ENCODE measurements at places on chromosomes 1 and 21.

GRCh38 chr1:44220001-44220751, 6.9 kb downstream of the DMAP1 start:
- DNase-seq, result no peak

- DNase-seq, result no peak
These were observed at the start of gene RNF223 for GRCh38 chr1:1073743-1074587. TSS of gene RNF223 (minus strand) at chr1:1074306. CDS start at chr1:1072566, 1,740 bp downstream.

GRCh38 chr1:9537863-9538668, 1.2 kb upstream of the SLC25A33 start:
- no peak for DNase-seq

- no peak for DNase-seq
These were observed 53.0 kb upstream of the ADORA3 start for GRCh38 chr1:111556325-111557037.

- DNase-seq, result no peak
These were observed 54.4 kb upstream of the NEK7 start for GRCh38 chr1:198102454-198102827.

DNA sequence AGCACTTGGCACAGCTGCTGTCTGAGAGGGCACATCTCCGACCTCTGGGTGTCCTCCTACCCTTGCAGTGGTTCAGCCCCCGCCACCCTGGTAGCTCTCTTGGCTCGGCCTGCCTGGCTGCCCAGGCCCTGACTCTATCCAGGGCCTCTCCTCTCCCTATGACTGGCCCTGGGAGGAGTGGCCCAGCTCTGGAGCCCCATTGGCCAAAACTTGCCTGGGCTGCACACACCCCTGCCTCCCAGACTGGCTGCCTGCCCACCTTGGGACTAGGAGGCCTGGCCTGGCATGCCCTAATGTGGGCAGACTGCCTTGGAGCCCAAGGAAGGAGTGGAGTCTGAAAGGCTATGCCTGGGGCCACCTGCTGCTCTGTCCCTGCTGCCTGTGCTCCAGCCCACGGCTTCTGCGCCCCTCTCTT, 33.6 kb downstream of the ACOT11 start:
- peak; percentile 98 for DNase-seq

GRCh38 chr1:21550866-21551475, 41.7 kb downstream of the ALPL start:
- DNase-seq, result no peak

DNA sequence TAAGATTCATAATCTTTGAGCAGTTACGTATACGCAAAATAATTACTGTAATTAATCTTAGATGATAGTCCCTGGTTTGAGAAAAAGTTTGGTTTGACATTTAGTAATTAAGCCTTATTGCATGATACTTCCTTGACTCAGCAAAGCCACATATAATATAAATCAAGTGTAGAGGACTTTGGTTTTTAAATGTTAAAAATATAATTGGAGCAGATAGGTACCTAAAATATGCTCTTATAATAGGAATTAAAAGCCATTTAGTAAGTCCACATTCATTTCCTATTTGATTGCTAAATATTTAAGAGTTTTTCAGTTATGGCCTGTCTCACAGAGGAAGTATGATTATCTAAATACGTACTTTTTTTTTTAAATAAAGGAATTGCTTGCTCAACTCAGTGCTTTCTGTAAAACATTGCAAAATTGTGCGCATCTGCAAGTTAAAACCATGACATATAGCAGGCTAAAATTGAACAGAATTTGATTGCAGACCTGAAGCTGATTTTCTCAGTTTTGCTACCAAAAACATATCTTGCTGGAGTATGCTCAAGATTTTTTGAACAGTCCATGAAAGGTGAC, 20.4 kb downstream of the RPE65 start:
- no peak for DNase-seq

- no peak for DNase-seq
These were observed 49.7 kb upstream of the DISP3 start for GRCh38 chr1:11429226-11429625.

- DNase-seq, result no peak
These were observed 21.5 kb upstream of the FAM43B start for GRCh38 chr1:20530901-20531300.

DNA sequence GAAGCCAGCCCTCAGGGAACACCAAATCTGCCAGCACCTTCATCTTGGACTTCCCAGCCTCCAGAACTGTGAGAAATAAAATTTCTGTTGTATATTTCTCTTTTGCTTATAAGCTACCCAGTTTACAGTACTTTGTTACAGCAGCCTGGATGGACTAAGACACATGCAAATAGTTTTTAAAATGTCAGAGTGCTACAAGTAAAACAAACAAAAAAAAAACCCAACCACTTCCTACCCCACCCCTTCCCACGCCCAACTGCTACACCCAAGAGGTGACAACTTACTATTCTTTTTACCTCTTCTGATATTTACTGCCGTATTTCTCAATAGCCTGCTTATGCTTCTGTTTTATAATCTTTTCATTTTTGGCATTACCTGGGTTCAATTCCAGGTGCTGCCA, 8.6 kb upstream of the SPSB1 start:
- no peak for DNase-seq

DNA sequence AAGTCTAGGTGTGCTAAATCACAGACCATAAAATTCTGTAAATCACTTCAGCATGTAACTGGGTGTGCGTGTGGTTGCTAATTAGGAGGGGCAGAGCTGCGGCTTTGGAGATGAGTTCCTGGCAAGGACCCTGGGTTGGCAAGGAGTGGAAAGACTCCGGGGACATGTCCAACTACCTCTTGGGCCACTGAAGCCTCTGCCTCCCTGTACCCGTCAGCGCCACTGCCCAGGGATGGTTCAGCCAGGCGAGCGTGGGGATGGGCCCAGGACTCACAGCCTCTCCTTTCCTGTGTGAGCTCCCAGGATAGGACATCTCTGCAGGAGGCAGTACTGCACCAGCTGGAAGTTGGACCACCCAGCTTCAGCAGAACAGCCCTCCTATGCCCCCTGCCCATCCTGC, 386.4 kb upstream of the VAMP3 start:
- no peak for DNase-seq

- no peak for DNase-seq
These were observed 59.9 kb downstream of the SYT6 start for GRCh38 chr1:114093624-114094362.

GRCh38 chr1:46445773-46446256, 43.8 kb upstream of the DMBX1 start:
- DNase-seq, result no peak

- DNase-seq, result no peak
These were observed 284.9 kb downstream of the PBX1 start for GRCh38 chr1:164843743-164844500.

DNA sequence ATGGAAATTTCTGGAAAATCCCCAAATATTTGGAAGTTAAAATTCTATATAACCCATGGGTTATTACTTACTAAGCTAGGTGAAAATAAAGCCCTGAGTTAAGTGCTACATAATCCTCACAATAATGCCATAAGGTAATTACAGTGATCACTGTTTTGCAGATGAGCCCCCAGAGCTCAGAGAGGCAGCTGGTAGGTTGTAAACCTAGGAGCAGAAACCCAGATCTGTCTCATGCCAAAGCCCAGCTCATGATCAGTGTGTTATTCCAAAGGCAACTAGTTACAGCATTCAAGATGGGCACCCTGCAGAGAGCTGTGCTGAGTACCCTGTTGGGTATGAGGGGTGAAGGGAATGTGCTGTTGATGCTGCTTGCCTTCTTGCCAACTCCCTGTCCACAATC, 10.8 kb upstream of the MYOG start:
- no peak for DNase-seq

DNA sequence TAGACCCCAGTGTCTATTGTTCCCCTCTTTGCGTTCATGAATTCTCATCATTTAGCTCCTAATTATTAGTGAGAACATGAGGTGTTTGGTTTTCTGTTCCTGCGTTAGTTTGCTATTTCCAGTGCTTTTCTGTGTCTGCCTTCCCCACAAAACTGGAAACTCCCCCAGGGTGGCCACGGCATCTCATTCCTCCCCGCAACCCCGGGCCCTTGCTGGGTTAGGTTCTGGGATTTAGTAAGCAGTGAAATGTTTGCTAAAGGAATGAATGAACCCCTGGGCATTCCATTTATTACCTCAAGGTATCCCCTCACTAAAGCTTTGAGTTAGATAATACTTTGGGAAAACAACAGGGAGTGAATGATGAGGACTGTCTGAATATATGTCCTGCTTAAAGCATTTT, 142.9 kb downstream of the GLUL start:
- no peak for DNase-seq

GRCh38 chr1:32159189-32159588, 20.3 kb upstream of the TXLNA start:
- DNase-seq, result no peak

- DNase-seq, result no peak
These were observed 30.4 kb upstream of the RNF2 start for GRCh38 chr1:185014941-185015340.

DNA sequence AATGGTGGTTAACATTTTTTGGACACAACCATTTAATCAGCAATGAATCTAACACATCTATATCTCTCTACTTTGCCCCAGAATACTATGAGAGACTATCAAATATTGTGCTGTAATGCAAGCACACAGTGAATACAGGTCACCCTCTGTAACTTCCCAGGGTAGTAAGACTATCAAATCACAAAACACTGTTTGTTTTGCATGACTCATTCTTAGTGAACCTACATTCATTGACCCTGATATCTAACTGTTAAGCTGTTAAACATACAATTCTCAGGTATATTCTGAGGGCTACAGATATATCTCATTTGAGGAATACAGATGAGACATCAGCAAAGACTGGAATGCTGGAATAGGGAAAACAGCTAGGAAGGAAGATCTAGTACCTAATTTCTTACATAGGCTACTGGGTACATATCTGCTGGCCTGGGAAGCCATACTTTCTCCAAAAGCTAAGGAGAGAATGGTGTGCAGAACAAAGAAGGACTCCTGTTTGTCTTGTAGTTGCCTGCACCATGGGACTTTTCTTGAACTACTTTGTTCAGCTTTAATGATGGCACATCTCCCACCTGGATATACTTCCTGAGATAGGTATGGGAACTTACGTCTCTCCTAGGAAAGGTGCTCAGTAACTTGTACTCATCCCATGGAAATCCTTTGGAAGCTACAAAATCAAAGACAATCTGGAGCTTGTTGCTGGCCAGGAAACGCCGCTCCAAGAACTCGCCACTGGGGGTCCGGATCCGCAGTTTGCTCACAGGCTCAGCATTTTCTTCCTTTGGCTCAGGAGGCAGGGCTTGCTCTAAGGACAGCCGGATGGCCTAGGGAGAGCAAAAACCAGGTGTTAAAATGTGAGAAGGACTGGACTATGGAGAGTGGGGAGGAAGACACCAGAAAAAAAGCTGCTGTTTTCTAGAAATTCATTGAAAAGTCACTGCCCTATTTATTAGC, 51.9 kb upstream of the DMRTA2 start:
- no peak for DNase-seq

DNA sequence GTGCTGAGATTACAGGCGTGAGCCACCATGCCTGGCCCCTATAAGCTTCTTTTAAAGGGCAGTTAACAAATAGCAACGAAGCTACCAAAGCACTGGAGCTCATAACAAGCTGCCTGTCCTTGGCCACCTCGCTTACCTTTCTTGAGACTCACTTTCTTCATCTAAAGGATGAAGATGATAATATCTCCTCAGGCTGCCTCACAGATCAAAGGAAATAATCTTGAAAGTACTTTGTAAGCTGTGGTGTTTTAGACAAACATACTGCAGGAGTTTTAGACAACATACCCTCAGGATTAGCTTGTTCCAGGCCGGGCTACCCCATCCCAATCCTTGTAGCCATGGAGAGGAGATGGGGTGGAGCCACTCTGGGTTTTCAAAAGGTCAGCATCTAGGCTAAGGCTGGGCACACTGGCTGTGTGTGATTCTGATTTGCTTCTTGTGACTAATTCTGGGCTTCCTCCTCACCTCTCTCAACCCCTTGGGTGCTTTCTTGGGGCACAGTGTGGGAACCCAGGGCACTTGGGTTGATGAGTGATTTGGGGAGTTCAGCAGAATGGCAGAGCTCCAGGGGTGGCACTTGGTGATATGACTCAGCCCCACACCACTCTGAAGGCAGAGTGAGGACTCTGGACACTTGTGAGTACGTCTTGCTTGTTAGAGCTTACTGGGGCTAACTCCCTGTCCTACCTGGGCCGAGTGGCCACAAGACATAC, 5.2 kb downstream of the GPR25 start:
- DNase-seq, result peak; percentile 41

- DNase-seq, result no peak
These were observed 11.4 kb downstream of the DOCK7 start for GRCh38 chr1:62676611-62677356.

DNA sequence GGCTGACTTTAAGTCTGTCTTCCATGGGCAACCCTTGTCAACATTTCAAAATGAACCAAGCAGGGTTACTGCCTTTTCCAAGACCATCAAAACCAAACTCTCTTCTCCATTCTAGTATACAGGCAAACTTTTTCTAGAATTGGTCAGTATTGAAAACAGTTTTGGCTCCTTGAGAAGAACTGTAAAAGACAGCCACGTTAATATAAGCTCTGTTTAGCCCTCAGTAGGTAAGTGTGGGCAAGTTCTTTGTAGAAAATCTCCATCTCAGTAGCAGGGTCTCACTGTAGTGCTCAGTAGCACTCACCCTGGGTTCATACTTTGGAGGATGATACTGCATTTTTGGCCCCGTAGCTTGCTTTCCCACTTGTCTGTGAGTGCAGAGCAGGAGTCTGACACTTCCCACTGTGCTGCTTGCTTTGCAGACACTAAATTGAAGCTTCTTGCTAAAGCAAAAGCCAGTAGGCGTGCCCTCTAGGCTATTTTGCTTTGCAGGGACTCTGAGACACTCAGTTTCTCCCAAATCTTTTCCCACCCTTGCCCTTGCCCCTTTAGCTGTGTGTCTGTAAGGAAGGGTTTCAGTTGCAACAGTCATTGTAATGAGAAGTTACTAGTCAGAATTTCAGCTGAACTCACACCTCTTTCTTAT, 34.3 kb upstream of the CACYBP start:
- DNase-seq, result no peak

DNA sequence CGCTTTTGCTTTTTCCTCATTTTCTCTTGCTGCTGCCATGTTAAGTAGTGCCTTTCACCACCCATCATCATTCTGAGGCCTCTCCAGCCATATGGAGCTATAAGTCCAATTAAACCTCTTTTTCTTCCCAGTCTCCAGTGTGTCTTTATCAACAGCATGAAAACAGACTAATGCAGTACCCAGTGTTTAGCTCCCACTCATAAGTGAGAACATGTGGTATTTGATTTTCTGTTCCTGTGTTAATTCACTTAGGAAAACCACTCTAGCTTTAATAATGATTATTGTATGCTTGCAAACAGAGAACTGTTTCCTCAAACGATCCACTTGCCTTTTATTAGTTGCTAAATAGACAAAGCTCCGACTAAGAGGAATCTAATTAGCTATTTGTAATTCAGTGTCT, 43.3 kb downstream of the IL23R start:
- DNase-seq, result no peak

All from ascending aorta (tissue), 2 donors.